ENCODE measurements at places on chromosomes 12 and 14. TPM values are rescaled to one million over a fixed set of nuclear protein-coding genes. Genes with fewer than 3 reads are reported as not detected.
A peak's percentile ranks its signal among the peaks of the same experiment; 100 is the strongest.

GRCh38 chr12:2287151-2287550 is 234.4 kb downstream of the CACNA1C start:
- no peak for DNase-seq

- DNase-seq, result no peak
These were observed 9.5 kb downstream of the PCNX1 start for GRCh38 chr14:70916799-70917198.

TPPP2 gene
- total RNA-seq, result not detected

PLBD1 gene
- 0.87 TPM for total RNA-seq

GRCh38 chr12:113467142-113467501 is 4.5 kb downstream of the LHX5 start:
- no peak for DNase-seq

DNA sequence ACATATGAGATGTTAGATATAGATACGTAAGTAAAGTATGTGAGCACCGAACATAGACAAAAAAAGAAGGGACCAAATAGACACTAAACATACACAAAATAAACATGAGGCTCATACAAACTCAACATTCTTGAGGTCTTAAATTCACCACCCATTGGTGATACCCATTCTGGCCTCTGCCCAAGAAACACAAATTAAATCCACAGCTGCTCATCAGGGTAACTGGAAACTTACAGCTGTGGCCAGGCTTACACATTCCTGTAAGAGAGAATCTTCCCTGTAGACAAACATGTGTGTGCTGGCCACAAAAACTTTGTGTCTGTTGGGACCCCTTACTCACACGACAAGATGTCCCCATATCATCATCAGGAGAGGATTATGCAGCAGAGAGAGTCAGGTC is 22.4 kb downstream of the MAGOHB start:
- DNase-seq, result no peak

DNA sequence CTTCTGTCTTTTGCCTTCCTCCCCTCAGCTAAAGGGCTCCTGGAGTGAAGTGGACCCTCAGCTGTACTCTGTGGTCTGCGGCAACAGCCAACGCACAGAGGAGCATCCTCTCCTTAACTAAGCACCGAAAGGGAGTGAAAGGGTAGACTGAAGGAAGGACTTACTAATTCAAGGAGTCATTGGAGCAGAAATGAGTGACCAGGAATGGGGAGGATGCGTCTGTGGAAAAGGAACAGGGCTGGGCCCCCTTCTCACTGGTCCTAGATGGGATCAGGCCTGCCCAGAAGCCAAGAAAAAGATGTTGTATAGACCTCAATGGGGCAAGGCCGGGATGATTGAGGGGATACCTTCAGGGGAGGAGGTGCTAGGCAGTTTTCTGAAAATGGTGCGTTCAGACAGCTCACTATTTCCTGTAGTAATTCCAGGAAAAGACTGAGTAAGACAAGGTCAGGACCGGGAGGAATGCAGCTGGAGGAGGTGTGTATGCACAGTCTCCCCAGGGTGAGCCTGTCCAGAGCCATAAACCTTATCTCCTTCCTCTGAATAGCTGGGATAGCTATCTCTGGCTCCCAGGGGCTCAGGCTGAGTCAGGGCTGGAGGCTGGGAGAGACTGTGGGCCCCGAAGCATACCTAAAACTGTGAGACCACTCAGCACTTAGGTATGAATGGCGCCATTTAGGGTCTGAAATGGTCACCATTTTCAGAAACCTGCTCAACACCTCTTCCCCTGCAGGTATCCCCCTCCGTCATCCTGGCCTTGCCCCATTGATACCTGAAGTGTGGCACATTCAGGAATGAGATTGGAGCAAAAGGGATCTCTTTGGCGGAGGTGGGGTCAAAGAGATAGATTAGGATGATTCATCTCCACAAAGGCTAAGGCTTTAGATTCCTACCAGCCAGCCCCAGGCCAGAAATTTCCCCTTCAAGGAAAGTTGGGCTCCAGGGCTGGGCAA is 20.2 kb upstream of the KRT8 start:
- DNase-seq, result peak; percentile 89

PRH2 gene
- not detected for total RNA-seq

- DNase-seq, result peak; percentile 57
These were observed 133.6 kb downstream of the TTLL5 start for GRCh38 chr14:75794615-75795038.

DNA sequence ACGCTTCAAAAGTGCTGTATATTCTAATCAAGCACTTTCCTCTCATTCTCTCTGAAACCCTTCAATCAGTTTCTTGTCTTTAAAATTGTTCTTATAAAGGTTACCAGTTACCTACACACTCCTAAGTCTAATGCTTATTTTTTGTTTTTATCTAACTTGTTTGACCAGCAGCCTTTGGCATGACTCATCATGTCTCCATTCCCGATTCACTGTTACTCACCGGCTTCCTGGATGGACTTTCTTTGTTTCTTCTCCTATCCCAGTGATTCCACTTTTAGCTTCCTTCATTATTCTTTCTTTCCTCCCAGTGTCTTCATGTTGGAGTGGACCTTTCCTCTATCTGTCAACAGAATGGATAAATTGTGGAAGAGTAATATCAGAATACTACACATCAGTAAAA is 368.6 kb upstream of the CCDC196 start:
- peak; percentile 84 for DNase-seq

DNA sequence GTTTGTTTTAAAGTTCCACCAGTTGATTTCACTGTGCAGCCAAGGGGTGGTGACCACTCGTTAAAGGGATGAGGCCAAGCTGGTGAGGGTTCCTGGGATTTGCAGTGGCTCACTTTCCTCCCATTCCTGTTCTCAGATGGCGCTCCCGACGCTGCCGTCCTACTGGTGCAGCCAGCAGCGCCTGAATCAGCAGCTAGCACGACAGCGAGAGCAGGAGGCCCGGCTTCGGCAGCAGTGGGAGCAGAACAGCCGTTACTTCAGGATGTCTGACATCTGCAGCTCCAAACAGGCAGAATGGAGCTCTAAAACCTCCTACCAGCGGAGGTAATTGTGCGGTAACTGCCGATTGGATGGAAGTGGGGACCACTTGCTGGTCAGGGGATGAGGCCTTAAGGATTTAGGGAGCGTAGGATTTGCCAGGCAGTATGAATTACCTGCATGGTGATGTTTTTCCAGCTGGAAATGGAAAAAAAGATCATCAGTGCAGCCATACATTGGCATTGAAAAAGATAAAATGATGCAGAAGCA is 2.9 kb downstream of the TCHP start:
- DNase-seq, result no peak

DNA sequence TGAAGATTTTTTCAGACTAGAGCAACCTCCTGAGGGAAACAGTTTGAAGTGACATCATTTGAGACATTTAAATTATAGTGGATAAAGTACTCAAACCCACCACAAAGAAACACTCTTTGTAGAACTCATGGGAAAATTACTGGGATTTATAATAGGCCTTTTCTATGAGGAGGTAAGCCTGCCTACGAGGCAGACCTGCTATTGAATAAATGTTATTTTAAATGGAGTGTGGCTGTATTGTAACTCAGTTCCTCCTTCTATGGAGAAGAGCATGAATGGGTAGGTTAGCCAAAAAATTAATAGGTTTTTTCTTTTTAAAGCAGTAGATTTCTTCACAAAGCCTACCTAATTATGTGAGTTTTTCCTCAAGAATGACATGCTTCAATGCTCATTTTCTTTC is 63.7 kb upstream of the PLEKHA5 start:
- no peak for DNase-seq

DNA sequence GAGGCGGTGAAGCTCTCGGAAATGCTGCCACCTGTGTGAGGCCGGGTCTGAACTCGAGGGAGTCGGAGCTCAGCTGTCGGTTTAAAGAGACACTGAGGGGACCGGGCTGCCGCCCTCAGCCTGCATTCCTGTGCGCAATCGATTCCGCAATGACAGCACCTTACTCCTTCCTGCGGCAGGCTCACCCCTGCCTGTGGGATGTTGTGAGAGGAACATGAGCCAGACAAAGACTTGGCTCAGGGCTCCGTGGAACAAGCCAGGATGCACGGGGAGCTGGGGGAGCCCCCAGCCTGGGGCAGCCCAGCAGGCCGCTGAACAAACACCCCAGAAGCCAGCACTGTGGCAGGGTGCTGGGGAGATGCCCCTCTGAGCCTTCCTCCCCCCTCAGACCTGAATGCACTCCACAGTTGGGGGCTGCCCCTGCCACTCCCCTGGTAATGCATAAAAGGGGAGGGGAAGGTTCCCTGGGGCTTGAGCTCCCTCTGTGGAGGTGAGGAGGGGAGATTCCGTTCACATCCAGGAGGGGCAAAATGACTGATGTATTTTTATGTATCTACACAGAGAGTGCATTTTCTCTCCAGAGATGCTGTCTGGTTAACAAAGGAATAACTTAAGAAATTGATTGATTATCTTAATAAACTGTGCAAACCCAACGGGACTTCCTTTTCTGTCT is 20.6 kb downstream of the RFLNA start:
- DNase-seq, result no peak

GRCh38 chr12:110957652-110958051 is 37.3 kb upstream of the MYL2 start:
- DNase-seq, result no peak

KRT85 gene
- total RNA-seq, result not detected

GRCh38 chr14:32085845-32086383 is 8.8 kb downstream of the ARHGAP5 start:
- no peak for DNase-seq

DNA sequence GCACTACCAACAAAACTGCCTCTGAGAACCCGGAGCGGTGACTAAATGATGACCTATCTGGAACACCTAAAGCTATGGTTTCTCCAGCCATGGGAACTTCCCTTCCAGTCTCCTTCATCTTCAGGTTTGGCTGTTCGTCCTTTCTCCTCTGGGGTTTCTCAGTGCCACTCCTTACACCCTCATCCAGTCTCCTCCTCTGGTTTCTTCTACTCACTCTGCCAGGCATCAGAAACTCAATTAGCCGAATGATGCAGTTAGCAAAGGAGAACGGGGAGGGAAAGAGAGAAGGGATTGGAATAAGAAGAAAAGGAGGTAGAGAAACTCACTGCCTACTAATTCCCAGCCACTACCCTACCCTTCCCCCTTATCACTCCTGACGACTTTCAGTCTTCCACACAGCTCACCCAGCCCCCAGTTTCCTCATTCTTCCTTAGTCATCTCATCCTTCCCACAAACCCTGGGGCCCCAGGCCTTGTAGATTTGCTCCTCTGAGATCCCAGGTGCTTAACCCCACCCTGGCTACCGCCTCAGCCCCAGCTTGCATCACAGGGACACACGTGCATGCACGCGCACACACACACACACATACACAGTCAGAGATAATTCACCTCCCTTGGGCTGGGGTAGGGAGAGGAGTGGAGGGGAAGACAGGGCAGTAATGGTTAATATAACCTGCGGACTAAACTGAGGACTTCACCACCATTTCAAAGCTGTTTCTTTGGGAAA is 13.0 kb downstream of the FGD6 start:
- DNase-seq, result peak; percentile 97

PLEKHD1 gene
- total RNA-seq, result 0.15 TPM

- no peak for DNase-seq
These were observed 39.8 kb downstream of the DACT1 start for GRCh38 chr14:58677517-58677916.

DNA sequence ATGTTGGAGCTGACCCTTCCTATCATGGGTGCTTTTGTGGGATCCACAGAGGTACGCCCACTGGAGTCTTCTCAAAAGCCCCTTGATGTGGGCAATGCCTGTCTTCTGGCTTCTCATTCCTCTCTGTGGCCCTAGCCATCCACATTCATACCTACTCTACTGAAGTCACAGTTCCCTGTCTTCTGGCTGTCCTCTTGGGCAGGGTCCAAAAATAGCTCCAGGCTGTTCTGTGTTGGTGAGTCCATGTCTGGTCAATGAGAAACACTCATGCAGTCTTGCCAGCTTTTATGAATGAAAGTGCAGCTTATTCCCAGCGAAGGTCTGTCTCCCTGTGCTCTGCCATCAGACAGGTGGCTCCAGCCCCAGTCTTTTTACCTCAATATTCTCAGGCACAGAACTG is 135.9 kb upstream of the MDM1 start:
- no peak for DNase-seq

NUP107 gene
- total RNA-seq, result 89.3 TPM

CMA1 gene
- not detected for total RNA-seq

DNA sequence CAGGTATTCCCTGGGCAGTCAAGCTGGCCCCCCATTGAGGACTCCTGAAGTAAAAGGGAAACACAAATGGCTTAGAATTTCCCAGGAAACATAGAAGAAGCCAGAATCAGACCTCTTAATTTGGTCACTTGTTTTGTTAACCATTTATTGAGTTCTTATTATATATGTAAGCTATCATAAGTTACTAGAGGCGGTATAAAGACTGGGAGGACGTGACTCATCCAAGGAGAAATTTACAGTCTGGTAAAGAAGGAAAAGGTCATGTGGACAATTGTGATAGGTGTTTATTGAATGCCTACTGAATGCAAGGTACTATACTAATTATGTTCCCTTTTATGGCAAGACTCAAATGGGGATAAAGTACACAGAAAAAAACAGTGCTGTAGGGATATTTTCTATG is 146.7 kb downstream of the DYRK2 start:
- peak; percentile 60 for DNase-seq

USP5 gene
- total RNA-seq, result 107 TPM

- DNase-seq, result no peak
These were observed 72.8 kb downstream of the KIF26A start for GRCh38 chr14:104211215-104211614.

DNA sequence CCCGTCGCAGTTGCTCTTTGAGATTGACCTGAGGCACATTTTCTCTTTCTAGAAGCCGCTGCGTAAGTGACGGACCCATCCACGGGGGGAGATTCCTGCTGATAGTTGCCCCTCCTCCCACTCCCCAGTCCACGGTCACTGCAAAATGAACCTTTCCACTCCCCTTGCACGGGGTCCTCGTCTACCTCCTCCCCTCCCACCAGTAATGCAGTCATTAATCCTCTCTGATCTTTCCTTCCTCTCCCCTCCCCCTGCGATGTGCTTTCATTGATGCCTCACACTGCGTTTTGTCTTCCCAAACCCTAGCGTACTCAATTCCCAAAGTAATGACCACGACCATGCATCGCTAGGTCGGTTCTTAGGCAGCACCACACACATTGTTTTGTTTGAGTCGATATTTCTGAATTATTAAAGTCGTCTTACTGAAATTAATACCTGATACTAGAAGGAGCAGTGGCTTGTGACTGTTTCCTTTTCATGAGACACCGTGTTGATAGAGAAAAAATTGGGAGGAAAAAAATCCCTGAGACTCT is 857 bp downstream of the ETNK1 start:
- DNase-seq, result peak; percentile 33

CLEC7A gene
- total RNA-seq, result 0.40 TPM

- no peak for DNase-seq
These were observed 53.8 kb upstream of the KCNJ8 start for GRCh38 chr12:21828136-21828775.

GRCh38 chr12:89437231-89437630 is 84.9 kb upstream of the DUSP6 start:
- DNase-seq, result no peak

OR6C1 gene
- total RNA-seq, result not detected

- DNase-seq, result no peak
These were observed 1063.8 kb downstream of the BCL11B start for GRCh38 chr14:98208211-98208611.

GRCh38 chr14:22296088-22296487 is 292.9 kb downstream of the DAD1 start:
- DNase-seq, result peak; percentile 41

- no peak for DNase-seq
These were observed 118.5 kb downstream of the RFLNA start for GRCh38 chr12:124413401-124413800.
